Stimulated activated CD4-positive, alpha-beta T cell treated with anti-CD3 and anti-CD28 coated beads, Interleukin-2, amount 100 ng/mL, for 4 hours (primary cell): ENCODE measurements at places on chromosomes 5 and 9.

GRCh38 chr5:142626099-142626498 is 59.8 kb downstream of the FGF1 start:
- DNase-seq, result no peak

- DNase-seq, result no peak
These were observed 10.8 kb upstream of the PSAT1 start for GRCh38 chr9:78286125-78286524.

- DNase-seq, result no peak
These were observed 12.9 kb downstream of the HAND1 start for GRCh38 chr5:154465169-154465568.

DNA sequence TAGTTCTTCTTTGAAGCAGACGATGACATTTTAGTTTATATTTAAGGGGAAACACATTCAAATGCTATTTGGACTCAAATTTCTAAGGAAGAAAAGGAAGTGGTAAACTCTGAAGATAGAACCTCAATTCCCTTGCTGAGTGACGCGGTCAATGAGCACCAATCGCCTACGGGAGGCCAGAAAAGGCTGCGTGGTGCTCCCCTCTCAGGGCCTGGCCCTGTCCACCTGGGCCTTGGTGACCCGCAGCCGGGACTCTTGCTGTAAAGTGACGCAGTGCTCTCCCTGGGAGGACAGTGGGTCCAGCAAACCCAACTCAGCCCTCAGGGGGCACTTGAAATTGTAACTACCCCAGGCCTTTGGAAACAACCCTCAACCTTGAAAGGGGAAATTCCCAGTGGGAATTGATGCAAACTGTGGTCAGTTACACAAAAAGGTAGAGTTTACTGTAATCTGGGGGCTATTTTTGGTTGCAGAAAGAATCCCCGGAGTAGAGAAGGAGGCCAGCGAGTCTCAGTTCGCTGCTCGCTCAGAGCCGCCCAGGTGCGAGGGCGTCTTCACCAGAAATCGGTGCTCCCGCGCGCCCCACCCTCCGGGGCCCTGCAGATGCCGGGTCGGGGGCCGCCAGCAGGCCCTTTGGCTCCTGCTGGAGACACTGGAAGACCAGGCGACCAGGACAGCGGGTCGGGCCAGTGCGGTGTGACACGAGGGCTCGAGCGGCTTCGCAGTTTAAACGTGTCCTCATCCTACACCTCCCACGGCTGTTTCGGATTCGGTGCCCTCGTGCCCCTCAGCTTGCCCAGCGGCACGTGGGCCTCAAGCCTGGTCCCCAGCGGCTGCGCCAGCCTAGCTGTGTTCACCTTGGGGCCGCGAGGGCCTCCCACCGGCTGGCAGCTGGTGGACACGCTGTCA is 1.4 kb upstream of the ANKRD33B start:
- DNase-seq, result no peak

DNA sequence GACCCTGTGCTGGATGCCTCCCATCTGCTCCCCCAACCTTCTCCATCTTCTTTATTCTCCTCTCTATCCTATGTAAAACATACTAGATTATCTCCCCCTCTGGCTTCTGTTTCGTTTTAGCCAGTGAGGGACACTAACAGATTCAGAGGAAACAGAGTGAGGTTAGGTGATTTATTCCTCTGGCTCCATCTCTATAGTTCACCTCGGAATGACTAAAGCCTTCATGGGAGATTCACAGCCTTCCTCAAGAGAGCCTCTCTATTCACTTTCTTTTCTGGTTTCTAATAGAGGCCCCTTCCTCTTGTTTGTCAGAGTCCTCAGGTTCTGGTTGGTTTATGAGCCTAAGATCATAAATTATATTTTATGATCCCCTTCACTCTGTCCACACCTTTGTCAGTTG is 633.1 kb upstream of the TYRP1 start:
- DNase-seq, result no peak

DNA sequence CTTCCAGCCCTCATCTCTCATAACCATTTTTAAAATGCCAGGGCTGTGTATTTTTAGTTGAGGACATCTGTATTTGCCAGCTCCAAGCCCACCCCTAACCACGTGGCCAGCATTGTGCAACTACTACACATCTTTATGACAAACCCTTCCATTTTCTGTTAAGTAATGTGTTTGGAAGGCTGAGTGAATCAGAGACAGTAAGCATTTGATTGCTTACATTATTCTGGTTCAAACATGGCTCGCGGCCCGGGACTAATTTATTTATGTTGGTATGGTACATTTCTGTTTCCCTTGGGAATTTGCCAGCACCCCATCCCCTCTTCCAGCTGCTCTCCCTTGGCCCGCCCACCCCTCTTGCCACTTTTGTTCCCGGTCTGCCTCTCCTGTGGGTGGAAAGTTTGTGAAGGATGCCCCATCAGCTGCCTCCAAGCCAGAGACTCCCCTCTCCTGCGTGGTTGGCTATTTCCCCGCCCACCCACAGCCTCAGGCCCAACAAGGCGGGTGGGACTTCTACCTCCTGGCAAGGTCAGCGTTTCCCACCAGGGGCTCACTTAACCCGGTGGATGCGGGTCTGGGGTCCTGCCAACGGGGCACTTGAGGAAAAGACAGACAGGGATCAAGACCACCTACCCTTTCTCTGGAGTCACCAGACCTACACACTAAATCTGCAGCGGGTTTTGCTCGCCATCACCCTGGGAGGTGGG is 162.2 kb downstream of the HSD17B3 start:
- DNase-seq, result no peak
